ENCODE measurements at places on chromosomes 11 and 22.

- DNase-seq, result peak; percentile 61
Measured at GRCh38 chr11:103596315-103596714, 440.1 kb upstream of the DDI1 start.

- no peak for DNase-seq
Measured at GRCh38 chr11:50186146-50186545, 153.5 kb downstream of the OR4C45 start.

- DNase-seq, result no peak
Measured at GRCh38 chr11:65002706-65003105, 5.9 kb upstream of the BATF2 start.

- no peak for DNase-seq
Measured at GRCh38 chr22:42645341-42645937, 3.8 kb downstream of the CYB5R3 start.

DNA sequence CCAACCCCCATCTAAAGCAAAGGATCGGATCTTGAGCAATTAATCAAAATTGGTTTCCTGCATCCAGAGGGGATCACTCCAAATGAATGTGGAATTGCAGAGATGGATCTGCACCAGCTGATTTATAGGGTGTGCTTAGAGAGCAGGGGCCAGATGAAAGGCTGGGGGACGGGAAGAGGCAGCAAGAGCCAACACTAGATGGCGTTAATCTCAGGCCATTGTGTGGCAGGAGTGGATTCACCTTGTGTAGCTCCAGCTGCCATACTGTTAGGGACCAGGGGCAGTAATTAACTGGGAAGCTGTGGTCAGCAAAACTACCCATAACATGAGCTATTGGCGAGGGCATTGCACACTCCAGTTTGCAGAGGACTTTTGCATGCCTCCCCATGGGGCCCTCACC is 35.6 kb downstream of the SERPINH1 start:
- DNase-seq, result peak; percentile 49

- DNase-seq, result no peak
Measured at GRCh38 chr11:61870541-61871031, 20.8 kb downstream of the FADS3 start.

DNA sequence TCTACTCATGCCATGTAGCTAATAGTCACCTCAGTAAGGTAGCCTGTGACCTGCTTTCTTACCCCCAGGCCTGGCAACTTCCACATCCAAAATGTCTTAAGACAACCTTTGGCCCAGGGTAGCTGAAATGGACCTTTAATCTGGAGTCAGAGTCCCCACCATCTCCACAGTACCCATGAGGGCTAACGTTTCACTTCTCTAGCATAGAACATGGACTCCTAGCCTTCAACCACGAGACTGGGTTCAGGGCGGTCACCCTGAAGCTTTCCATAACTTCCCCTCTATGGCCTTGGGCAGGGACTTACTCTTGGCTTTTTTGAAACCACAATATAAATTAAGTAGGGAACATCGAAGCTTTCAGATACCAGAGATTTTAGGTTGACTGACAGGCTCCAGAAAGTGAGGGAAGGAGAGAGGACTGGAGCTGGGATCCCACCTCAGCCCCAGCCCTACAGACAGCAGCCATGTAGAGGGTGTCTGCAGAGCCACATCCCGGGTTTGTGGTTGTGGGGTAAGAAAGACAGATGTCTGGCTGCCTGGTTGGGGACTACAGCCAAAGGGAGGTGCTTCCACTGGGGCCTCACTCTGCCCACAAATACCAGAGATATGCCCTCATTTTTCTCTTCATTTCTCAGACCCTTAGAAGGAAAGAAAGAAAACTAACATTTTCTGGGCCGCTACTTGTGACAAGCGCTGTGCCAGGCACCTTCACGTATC is 2.6 kb downstream of the TBC1D10A start:
- DNase-seq, result no peak

DNA sequence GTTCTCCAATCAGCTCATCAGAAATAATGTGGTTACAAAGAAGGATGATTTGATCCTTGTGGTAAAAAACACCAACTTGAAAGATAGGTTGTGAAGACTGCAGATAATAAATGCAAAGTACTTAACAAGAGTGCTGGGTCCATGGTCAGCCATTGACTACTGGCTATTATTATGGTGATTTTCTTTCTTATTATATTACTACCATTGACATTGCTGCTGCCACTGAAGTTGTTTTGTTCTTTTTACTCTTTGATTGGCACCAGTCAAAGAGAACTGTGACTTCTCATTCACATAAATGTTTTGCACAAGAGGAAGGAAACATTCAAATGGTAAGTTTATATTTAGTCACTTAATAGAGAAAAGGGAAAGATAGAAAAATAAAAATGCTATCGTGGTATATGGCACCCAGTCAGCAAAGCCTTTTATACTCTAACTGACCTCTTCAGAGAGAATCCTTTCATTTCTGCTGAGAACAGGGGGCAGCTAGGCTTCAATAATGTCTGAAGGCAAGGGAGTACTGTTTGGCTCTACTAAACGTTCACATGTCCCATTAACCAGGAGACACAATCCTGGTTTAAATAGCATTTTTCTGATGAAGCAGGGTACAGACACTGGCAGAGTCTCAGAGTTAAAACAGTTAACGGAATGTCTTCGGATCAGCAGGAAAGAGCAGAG is 64.8 kb downstream of the LRRC4C start:
- DNase-seq, result no peak

DNA sequence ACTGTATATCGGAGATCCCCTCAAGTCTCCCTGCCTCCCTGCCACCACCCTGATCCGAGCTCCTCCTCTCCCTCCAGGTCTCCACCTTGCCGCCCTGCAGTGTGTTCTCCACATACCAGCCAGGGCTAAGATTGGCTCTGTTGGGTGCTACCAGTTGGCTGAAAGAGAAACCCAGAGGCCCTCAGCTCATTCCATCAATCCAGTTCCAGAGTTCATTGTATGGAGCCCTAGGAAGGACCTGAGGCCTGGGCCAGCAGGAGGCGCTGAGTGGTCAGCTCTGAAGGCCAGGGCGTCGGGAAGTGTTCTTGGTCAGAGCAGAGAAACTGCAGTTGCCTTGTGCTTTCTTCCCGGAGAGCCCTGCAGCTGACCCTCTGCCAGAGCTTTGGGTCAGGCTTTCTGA is 2.2 kb upstream of the TOP3B start:
- DNase-seq, result no peak

DNA sequence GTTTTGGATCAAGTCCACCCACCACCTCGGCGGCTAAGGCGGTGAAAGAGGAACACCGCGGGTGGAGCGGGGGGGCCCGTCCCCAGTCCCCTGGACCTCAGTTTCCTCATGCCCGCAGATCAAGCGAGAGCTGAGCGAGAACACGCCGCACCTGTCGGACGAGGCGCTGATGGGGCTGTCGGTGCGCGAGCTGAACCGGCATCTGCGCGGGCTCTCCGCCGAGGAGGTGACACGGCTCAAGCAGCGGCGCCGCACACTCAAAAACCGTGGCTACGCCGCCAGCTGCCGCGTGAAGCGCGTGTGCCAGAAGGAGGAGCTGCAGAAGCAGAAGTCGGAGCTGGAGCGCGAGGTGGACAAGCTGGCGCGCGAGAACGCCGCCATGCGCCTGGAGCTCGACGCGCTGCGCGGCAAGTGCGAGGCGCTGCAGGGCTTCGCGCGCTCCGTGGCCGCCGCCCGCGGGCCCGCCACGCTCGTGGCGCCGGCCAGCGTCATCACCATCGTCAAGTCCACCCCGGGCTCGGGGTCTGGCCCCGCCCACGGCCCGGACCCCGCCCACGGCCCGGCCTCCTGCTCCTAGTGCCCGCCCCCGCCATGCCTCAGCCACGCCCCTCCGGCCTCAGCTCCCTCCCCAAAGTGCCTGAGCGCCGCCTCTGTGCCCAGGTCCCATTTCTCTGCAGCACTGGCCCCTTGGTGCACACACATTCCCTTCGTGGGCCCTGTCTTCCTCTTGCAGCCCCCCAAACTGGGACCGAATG is 12.7 kb downstream of the MAFF start:
- DNase-seq, result no peak

- DNase-seq, result no peak
Measured at GRCh38 chr22:37267661-37268413, 14.5 kb upstream of the CYTH4 start.

GRCh38 chr11:44488165-44488965 is 77.1 kb upstream of the CD82 start:
- DNase-seq, result no peak

DNA sequence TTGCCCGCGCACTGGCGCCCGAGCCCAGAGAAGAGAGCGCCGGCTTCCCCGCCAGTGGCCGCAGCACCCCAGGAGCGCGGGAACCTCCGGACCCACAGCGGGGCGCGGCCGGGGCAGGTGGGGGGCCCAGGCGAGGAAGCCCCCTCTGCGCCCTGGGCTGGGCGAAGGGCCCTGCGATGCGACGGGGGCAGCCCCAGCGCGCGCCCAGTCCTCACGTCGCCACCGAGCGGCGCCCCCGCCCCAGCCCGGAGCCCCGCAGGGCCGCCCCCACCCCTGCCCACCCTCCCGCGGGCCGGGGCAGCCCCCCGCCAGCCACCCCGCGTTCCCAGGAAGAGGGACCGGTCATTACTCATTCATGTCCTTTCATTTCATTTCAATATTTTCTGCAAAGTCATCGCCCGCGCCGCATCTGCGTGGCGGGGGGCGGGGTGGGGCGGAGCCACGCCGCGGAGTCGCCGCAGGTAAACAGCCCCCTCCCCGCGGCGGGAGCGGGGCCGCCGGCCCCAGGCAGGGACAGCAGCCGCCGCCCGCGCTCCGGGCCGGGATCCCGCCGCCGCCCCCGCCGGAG is 673 bp upstream of the PANX2 start:
- DNase-seq, result peak; percentile 47

DNA sequence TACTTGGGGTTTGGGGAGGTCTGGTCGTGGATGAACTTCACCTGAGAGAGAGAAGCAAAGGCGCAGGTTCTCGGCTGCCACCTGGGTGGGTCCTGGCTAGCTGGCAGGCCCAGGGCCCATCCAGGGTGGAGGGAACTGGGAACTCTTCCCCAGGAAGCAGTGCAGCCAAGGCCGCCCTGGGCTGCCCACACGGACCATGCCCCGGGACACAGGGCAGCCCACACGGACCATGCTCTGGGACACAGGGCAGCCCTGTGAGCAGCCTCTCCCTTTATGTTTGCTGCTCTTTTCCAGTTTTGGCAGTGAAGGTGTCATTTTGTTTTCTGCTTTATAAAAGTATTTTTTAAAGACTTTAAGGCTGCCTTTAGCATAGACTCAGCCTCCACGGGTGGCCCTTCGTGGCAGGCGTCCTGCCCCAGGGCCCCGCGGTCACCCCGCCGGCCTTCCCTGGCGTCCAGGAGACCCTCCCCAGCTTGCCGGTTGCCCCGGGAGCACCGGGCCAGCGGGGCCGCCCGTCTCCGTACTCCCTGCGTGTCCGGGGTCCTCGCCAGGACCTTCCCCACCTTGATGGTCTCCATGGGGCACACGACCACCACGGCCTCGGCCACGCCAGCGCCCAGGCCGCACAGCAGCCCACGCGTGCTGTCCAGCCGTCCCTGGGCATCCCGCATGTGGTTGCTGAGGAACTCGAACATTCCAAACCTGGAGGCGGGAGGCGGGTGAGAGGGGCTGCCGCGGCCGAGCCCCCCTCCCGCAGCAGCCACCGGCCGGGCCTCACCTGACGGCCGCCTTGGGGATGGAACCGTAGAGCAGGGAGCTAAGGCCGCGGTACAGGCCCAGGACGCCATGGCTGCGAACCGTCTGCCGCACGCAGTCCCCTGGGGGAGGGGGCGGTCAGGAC is 1.1 kb downstream of the SLC25A1 start:
- no peak for DNase-seq

GRCh38 chr22:46992121-46992731 is 229.8 kb downstream of the TBC1D22A start:
- no peak for DNase-seq

DNA sequence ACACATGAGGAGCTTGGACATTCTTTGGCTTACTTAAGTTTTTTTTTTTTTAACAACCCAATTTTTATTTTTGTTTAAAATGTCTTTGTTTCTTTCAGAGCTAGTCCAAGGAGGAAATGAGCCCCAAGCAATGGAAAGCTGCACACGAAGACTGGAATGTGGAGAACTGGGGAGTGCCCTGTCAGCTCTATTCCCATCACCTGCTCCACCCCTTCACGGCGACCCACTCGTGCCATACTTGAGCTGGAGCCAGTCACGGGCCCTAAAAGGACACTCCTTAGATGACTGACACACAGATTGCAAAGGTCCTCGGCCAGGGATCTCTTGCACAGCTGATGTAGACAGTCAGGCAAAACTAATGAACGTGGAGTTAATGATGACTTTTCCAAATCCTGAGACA is 10.6 kb upstream of the SLC25A18 start:
- no peak for DNase-seq

DNA sequence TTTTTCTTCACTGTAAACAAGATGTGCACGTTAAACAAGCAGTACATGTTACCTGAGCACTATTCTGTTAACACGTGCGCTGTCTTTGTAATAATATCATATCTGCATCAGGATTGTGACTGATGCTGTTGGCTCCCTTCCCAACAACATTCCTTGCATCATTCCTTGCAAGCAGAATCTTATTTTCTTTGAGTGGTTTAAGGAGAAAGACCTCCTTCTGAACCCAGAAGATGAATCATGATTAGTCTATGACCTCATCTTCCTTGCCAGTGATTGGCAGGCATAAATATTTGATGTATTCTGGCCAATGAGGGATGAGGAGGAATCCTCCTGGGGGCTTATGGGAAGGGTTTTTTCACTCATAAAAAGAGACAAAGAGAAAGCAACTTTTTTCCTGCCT is 46.2 kb downstream of the C11orf71 start:
- DNase-seq, result no peak

- DNase-seq, result no peak
Measured at GRCh38 chr11:23539556-23539955, 679.3 kb upstream of the CCDC179 start.

- no peak for DNase-seq
Measured at GRCh38 chr22:37641561-37641949, 2.1 kb downstream of the SH3BP1 start.

GRCh38 chr11:26778000-26778757 is 56.3 kb upstream of the SLC5A12 start:
- DNase-seq, result no peak

- DNase-seq, result peak; percentile 34
Measured at GRCh38 chr22:32265882-32266767, 11.0 kb upstream of the SLC5A4 start.

DNA sequence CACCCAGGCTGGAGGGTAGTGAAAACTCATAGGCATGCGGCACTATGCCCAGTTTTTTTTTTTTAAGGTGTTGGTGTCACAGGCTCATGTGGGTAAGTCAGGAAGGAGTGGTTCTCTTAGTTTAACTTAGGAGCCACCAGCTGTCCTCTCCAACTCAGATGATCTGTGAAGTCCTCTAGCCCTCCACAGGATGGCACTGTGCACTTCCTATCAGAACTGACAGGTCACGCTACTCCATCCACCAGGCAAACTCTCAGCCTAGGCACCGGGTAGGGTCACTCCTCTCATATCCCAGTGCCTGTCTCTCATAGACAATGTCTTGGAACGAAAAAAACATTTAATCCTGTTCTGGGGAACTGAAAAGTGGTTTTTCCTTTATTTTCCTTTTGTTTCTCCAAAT is 16.5 kb downstream of the NAP1L4 start:
- no peak for DNase-seq

- no peak for DNase-seq
Measured at GRCh38 chr11:9357041-9357440, 27.4 kb upstream of the IPO7 start.

GRCh38 chr22:48152164-48152775 is 1389.8 kb downstream of the TBC1D22A start:
- no peak for DNase-seq

Data from NCI-H1930 (cell line).